ENCODE measurements at places on chromosomes 1 and 21.

DNA sequence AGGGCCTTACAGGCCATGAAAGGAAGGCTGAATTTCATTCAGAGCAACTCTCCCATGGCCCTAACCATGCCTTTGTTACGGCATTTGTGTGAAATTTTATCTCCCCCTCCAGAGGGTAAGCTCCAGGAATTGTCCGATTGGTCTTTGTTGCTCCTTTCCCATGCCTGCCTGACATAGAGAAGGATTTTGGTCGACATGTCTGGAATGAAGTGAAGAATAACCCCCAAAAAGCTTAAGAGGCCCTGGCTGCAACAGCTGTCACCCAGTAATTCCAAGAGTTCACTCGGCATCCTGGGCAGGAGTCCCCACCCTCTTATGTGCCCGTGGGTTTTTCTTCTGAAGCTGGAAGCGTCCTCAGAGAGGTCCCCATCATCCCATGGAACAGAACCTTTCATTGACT lies 20.6 kb downstream of the CDA start:
- no peak for DNase-seq

DNA sequence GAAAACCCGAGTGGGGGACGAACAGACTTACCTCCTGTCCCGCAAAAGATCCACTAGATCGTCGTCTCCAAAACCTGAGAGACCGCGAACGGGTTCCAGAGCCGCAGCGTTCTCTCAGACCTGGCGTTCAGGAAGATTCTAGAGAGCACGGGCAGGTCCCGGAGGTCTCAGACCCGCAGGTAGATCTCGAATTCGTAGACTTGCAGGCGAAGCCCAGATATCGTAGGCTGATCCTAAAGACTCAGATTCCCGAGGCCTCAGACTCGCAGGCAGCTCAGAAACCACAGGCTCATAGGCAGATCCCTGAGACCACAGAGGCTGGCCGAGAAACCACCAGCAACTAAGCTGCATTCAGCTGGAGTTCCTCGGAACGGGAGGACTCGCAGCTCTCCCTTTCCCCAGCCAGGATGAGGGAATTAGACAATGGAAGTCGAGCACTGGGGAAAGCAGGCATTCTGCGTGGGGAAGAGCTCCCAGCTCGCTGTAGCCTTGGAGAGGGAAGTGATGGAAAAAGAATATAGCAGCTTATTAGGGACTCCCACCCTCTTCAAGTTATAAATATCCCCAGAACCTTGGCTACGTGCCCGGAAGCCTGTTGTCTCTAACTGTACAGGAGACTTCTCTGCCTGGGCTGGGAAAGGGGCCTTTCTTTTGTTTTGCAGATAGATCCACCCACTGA lies at the start of gene ZNF436:
ZNF436 (minus strand) TSS at position 502 of the 679 bp plus-strand sequence. CDS start 1,831 bp downstream, outside the sequence.
- DNase-seq: peak; percentile 17

GRCh38 chr1:17875882-17876280 lies 120.7 kb downstream of the ACTL8 start:
- no peak for DNase-seq

DNA sequence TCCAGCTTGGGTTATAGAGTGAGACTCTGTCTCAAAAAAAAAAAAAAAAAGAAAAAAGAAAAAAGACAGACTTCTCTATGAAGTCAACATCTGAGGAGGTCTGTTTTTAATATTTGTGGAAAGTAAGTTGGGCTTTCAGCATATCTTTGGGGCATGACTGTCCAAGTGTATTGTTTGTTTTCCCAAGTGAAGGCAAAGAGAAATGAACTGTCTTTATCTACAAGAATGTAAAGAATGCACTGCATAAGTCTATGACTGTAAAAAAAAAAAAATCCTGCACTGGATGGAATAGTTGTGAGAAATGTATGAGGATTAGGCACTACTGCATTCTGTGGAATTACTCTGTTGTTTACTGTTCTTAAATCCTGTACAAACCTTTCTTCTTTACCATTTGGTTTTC lies 45.6 kb upstream of the TMEM61 start:
- DNase-seq: no peak

GRCh38 chr1:210241121-210241520 lies 8.5 kb downstream of the SERTAD4 start:
- no peak for DNase-seq

DNA sequence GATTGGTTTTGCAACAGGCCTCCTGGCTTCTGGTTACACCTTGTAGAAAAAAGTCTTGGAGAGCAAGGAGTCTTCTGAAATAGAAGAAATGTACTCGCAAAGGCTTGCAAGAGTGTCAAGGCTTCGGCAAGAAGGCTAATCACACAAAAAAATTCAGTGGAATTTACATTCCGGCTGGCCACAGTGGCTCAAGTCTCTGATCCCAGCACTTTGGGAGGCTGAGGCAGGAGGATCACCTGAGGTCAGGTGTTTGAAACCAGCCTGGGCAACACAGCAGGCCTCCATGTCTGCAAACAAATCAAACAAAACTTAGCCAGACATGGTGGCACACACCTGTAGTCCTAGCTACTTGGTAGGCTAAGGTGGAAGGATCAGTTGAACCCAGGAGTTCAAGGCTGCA lies 7.7 kb upstream of the DOP1B start:
- DNase-seq: no peak

- DNase-seq: no peak
These were observed 33.0 kb downstream of the CAMK1G start for GRCh38 chr1:209616366-209617046.

DNA sequence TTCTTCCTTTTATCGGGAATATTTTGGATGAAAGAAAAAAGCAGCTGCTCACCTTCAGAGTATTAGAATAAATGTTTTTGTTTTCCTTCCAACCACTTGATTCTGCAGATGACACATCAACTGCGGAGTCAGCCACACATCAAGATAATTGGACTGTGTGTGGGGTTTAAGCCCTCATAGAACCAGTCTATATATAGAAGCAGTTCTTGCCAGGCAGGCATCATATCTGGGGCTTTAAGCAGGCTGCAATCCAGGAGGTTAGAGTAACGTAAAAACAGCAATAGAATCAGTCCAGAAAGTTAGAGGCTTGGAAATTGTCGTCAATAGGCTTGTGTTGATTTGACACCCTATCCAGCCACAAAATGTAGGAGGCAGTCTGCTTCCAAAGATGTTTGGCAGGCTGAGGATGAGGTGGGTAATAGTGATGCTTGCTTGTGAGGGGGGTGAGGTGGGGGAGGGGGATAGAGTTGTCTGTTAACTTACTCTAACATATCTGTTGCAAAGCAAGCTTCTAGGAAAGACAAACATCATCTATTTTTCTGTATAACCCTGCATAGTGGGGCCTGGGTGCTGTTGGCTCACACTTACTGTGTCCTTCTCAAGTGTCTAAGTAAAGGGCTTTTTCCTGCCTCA lies 64.8 kb downstream of the PEX14 start:
- no peak for DNase-seq

DNA sequence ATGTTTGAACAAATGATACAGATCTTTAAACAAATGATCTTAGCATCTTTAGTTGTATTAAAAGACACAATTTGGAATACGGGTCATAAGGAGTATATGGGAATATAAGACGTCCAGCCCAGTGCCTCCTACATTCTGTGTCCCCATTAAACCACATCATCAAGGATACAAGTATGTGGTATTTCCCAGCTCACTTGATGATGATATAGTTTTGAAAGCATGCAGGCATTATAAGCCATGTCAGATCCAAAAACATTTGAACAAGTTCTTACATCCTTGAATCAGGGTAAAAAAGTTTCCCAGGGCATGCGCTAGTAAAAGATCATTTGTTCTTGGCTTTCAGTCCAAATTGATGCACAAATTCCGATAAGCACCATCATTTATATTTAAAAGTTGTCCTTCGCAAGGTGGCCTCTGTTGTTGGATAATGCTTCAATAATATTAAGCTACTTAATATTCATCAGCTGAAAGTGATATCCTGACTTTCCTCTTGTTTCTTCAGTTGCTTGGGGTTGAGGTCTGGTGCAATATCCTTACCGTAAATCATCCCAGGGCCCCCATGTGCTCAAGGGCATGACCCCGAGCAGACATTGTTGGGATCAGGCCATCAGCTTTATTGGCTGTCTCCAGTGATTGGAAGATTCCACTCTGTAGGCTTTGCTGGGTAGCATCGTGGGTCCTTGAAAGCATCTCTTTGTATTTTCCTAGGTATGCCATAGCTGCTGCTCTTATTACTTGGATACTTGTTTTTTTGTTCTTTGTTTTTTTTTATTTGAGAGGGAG lies 61.8 kb downstream of the CENPF start:
- no peak for DNase-seq

- DNase-seq: no peak
These were observed 4.4 kb upstream of the IGFN1 start for GRCh38 chr1:201186192-201186591.

- peak; percentile 74 for DNase-seq
These were observed 4.0 kb upstream of the GPR3 start for GRCh38 chr1:27388337-27389005.

DNA sequence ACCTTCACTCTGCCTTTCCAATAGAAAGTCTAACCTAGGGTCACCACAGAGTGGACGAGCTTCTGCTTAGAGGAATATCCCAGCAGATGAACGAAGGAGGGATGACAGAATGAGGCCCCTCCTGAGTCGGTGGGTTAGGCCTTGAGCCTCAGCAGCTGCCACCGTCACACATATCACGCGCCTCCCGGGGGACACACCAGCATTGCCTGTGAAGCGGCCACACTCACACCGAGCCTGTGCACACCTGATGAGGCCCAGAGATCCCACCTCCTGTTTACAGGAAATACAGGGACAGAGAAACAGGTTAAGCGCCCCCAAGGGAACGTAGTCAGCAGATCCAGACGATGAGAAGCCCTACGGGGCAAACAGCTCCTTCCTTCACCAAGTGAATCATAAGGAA lies 25.1 kb upstream of the LRRC47 start:
- no peak for DNase-seq

All from activated CD4-positive, CD25-positive, alpha-beta regulatory T cell (primary cell).